ENCODE measurements at places on chromosomes 3 and 15.

GRCh38 chr3:112818289-112818688 is 28.4 kb downstream of the CD200R1L start:
- no peak for DNase-seq

- no peak for DNase-seq
Measured at GRCh38 chr3:53169045-53169831, 8.2 kb downstream of the PRKCD start.

- DNase-seq = no peak
Measured at GRCh38 chr3:149547954-149548668, 73.6 kb downstream of the TM4SF4 start.

DNA sequence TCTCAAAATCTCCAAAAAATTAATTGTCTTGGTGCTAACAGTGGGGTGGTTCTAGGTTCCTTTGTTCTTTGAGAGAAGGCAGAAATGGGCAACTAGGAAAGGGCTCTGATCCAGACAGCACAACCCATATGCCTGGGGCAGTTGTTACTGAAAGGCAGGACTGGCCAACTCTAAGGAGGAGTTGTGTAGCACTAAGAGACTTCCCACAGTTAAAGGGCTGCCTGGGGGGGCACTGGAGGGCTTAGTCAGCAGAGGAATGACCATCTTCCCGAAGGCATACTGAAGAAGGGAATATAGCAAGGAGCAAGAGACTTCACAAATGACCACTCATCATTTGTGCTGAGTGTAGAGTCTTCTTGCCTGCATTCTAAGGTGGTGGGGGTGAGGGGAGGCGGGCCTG is 15.8 kb downstream of the ILDR1 start:
- no peak for DNase-seq

DNA sequence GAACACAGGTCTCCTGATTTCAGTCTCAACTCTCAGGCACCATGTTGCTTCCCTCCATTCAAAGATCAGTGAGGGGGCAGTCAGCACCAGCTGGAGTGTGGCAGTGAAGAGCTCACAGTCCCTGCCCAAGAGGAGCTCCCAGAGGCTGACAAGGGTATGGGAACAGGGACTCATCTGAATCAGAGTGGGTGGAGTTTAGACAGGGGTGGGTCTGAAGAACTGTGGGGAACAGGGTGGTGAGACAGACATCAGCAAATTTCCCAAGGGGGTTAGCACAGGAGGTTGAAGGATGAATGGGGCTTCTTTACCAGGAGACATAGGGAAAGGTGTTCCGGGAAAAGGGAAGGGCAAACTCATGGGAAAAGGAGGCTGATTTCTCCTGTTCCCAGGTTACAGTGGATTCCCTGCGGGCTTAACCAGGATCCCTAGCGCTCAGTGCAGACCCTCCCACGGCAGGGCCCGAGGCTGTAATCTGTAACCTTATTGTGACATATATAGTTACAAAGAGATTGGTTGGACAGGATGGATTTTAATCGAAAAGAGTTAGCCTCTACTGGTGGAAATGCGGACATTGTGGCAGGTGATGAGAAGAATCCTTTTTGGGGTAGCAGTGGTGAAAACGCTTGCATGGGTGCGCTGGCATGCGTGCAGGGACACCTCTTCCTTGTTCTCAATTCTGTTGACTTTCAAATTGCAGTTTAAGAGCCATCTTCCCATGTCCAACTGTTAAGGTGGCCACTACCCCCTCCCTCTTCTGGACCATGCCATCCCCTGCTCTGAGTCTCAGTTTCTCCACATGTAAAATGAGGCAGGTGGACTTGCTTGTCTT is 160.3 kb downstream of the SMAD6 start:
- no peak for DNase-seq

- no peak for DNase-seq
Measured at GRCh38 chr15:92074101-92074500, 220.6 kb downstream of the SLCO3A1 start.

DNA sequence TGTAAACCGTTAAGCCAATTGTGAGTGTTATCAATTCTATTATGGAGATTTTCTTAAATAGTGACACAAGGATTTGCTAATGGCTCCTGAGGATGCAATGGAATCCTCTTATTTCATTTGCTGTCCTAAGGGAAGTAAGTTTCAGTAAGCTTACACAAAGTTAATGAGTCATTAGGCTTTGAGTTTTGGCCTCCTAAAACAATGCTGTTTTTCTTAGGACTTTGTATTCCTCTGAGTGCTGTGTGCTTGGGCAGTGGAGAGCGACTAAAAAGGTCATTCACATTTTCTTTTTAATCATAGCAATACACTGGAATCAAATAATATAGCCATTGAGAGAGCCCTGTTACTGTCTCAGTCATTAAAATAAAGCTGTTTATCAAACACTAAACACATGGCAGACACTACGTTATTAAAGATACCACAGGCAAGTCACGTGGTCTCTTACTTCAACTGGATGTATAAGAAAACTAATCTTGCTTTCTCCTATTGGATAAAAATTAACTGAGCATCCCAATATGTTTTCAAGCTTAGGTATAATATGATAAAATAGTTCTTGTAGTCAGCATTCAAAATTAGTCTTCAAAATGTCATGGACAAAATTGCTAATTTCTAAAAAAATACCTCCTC is 290.8 kb downstream of the NLGN1 start:
- no peak for DNase-seq

All from cortex of kidney (tissue), 1 donor.